ENCODE measurements at places on chromosomes 12 and 14.

- no peak for DNase-seq
Observed at GRCh38 chr12:27499377-27499776, 24.6 kb upstream of the PPFIBP1 start.

DNA sequence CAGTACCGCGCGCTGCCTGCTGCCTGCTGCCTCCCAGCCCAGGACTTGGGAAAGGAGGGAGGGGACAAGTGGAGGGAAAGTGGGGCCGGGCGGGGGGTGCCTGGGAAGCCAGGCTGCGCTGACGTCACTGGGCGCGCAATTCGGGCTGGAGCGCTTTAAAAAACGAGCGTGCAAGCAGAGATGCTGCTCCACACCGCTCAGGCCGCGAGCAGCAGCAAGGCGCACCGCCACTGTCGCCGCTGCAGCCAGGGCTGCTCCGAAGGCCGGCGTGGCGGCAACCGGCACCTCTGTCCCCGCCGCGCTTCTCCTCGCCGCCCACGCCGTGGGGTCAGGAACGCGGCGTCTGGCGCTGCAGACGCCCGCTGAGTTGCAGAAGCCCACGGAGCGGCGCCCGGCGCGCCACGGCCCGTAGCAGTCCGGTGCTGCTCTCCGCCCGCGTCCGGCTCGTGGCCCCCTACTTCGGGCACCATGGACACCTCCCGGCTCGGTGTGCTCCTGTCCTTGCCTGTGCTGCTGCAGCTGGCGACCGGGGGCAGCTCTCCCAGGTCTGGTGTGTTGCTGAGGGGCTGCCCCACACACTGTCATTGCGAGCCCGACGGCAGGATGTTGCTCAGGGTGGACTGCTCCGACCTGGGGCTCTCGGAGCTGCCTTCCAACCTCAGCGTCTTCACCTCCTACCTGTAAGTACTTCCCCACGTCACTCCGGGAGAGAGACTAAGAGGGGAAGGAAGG, at the start of gene LGR5:
TSS of gene LGR5 (plus strand) at position 186 of the 732 bp plus-strand sequence. CDS start at position 469, 283 bp downstream.
- no peak for DNase-seq

GRCh38 chr12:41486718-41487117, 298.6 kb downstream of the PDZRN4 start:
- DNase-seq: no peak

DNA sequence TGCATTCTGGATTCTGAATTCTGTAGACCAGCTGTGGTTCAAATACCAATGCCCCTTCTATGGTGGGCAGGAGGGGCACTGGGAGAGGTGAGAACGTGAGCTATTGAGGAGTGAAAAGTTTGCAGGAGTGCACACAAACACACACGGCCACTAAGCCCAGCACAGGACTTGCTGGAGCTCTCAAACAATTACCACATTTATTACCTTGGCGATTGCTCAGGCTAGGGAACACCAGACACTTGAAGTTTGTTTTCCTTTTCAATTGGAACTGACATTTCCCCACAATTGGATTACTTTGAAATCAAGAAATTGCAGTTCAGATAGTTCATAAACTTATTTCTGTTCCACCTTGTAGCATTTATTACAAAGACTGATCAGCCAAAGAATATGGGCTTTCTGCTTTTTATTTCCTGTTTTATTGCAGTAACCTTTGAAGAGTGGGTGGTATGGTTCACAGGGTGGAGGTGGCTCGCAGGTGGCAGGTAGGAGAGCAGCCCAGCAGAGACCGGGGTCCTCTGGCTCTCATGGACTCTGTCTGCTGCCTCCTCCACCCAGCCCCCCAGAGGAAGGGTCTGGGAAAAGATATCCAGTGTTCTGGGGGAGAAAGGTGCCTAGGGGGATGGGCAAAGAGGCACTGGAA, 429.8 kb upstream of the CCDC196 start:
- no peak for DNase-seq

DNA sequence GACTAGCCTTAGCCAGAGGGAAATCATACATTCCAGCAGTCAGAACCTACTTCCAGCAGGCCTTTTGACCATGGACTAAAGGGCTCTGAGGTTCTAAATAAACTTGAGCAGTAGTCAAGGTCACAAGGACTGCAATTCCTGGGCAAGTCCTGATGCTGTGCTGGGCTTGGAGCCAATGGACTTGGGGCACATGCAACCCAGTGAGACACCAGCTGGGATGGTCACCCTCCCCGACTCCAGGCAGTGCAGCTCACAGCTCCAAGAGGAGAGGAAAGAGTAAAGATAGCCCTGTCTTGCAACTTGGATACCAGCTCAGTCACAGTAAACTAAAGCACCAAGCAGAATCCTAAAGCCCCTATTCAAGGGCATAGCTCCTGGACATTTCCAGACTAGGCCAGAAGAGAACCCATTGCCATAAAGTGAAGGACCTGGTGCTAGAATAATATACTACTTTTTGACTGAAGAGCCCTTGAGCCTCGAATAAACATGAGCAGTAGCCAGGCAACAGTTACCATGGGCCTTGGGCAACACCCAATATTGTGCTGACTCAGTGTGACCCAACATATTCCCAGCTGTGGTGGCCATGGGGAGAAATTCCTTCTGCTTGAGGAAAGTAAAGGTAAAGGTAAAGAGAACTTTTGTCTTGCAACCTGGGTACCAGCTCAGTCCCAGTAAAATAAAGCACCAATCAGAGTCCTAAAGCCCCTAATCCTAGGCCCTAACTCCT, 226.2 kb upstream of the CLEC14A start:
- DNase-seq: no peak

- no peak for DNase-seq
Observed at GRCh38 chr14:65100922-65101541, 1.3 kb downstream of the MAX start.

DNA sequence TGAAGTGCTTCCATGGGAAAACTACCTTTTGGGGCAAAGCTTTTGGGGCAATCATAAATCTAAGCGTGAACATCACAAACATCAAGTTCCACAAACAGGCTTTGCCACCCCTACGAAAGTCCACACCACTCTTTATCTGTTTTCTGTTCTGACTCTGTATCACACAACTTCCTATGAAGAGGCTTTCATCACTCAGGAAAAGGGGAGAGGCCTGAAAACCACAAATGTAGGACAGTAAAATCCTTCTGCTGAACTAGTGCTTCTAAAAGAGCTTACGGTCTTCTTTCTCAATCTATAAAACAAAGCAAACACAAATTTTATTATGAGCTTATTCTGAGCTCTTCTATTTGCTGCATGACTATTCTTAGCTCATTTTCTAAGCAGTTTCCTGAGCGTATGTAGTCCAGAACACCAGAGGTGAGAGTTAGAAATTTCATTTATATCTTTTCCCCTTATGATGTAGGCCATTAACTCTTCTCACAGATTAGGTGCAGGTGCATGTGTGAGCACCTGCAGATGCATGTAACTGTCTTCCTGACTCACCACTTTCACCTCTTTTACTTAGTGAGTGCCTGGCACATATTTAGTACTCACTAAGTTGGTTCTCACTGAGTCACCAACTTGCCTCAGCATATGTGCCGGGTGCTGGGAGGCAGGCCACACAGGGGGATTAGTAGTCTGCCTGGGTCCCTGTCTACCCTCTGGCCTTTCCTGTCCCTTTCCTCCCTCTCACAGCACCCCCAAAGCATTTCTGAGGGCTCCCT, 32.9 kb upstream of the SYCP3 start:
- no peak for DNase-seq

GRCh38 chr14:63512861-63513260, 30.3 kb downstream of the PPP2R5E start:
- no peak for DNase-seq

DNA sequence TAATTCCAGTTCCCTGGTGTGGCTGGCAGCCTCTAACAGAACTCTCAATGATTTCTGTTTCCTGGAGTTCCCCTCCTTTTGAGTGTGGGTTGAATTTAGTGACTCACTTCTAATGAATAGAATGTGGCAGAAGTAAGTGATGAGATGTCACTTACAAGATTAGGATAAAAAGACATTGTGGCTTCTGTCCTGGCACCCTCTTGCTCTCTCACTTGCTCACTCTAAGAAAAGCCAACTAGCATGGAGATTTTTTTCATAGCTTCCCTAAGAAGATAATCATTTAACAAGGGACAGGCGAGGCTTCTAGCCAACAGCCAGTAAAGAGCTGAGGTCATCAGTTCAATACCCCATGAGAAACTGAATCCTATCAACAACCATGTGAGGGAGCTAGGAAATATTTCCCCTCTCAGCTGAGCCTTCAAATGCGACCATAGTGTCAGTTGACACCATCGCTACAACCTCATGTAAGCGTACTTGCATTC, 156.7 kb downstream of the TMTC3 start:
- peak; percentile 85 for DNase-seq

DNA sequence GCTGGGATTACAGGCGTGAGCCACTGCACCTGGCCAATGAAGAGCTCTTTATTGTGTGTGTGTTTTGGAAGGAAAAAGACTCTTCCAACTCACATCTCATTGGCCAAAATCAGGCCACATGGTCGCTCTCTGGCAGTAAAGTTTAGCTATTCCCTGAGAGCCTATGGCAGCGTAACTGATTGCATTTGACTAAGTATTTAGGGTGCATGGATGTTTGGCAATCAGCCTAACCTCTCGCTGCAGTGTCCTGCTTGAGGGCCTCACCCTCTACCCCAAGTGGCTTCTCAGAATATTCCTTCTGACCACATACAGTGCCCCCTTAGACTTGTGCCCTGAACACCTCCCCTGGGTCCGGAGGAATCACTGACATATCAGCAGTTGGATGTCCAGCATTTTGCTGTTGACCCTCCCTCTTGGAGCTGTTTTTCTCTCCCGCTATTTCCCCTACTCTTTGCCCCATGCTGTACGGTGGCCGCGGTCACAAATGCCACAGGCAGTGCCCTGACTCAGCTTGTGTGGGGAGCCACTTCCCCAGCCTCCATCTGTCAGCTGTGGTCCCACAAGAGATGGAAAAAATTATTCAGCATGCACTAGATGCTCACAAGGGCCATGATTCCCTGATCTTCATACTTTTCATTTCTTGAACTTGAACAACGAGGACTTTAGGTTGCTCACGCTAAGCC, 9.5 kb downstream of the PHETA1 start:
- no peak for DNase-seq

DNA sequence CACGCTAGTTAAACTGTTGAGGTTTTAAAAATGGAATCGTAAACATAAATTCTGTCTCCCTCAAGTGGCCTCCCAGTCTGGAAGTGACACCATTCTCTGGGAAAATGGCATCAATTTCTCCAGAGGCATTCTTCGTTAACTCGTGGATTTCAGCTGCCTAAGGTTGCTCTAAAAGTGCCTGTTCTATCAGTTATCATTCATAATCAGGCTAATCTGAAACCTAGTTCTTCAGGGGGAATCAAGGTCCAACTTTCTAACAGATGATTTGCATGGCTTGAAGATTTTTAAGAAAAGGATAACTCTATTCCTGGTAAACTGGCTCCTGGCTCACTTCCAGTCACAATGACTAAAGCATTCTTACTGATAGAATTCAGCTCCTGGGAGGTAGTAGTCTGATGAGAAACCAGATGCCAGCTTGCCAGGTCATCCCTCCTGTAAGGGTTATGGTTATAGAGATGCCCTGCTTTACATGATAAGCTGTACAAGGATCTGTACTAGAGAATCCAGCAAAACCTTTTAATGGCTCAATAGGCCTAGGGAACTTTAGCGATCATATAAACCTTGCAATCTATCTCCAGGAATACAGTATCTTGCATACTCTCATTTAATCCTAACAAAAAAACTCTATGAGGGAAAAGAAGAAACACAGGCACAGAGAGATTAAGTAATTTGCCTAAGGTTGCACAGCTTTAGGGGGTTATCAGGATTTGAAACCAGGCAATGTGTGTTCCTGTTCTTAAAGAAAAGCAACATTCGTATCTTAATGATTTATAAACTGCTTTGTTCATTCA, 1.5 kb downstream of the L3HYPDH start:
- peak; percentile 94 for DNase-seq

DNA sequence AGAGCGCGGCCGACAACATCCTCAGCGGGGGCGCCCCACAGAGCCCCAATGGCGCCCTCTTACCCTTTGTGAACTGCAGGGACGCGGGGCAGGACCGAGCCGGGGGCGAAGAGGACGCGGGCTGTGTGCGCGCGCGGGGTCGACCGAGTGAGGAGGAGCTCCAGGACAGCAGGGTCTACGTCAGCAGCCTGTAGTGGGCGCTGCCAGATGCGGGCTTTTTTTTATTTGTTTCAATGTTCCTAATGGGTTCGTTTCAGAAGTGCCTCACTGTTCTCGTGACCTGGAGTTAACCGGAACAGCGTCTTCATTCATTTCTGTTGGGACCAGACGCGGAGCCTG, 103.8 kb upstream of the FKBP4 start:
- no peak for DNase-seq

GRCh38 chr12:103627189-103627855, 40.2 kb downstream of the STAB2 start:
- no peak for DNase-seq

DNA sequence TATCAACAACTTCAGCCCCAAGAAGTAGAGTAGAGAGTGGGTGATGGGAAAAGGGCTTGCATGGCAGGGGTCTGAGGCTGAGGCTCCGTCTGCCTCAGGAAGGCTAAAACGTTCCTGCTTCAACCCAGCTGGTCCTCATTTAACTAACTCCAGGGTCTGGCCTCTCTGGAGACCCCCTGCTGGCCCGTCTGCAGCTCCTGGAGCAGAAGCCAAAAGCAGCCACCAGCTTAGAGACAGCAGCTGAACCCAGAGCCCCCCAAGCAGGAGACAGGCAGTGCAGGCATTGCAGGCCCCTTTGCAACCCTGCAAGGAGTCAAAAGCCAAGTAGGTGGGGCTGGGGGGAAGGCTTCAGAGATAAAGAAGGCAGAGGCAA, 25.1 kb upstream of the LTBP2 start:
- DNase-seq: no peak

GRCh38 chr14:64215274-64215673, 78.9 kb downstream of the ESR2 start:
- no peak for DNase-seq

- DNase-seq: no peak
Observed at GRCh38 chr14:61470261-61470960, 149.0 kb downstream of the PRKCH start.
